Activated CD4-positive, alpha-beta T cell treated with anti-CD3 and anti-CD28 coated beads, Interleukin-2, amount 50 U/mL, for 1 hour (primary cell): ENCODE measurements at places on chromosomes 1 and 21.

DNA sequence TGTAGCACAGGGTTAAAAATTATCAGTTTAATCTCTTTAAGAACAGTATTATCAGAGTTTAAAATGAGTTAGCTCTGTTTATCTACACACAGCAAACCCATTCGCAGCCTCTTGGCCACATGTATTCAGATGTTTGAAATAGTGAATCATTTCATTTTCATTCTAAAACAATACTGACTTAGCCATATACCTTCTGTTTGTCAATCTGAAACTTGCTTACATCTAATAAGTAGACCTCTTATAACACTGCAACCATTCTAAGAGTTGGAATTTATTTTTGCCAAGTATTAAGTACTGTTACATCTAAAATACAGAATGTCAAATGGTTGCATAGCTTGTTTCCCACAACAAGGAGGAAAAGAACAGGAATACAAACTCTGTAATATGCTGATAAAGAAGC is 25.4 kb downstream of the ANGEL2 start:
- no peak for DNase-seq

DNA sequence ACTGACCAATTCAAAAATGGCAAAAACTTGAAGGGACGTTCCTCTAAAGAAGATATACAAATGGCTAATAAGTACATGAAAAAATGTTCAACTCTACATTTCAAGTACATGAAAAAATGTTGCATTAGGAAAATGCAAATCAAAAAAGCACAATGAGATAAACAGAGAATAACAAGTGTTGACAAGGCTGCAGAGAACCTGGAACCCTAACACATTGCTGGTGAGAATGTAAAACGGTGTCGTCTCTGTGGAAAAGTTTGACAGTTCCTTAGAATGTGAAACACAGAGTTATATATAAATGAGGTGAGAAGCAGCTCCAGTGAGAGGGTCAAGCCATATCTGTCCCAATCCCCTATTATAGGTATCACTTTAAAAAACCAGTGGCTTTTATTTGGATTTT is 44.6 kb upstream of the RBM34 start:
- DNase-seq = no peak

DNA sequence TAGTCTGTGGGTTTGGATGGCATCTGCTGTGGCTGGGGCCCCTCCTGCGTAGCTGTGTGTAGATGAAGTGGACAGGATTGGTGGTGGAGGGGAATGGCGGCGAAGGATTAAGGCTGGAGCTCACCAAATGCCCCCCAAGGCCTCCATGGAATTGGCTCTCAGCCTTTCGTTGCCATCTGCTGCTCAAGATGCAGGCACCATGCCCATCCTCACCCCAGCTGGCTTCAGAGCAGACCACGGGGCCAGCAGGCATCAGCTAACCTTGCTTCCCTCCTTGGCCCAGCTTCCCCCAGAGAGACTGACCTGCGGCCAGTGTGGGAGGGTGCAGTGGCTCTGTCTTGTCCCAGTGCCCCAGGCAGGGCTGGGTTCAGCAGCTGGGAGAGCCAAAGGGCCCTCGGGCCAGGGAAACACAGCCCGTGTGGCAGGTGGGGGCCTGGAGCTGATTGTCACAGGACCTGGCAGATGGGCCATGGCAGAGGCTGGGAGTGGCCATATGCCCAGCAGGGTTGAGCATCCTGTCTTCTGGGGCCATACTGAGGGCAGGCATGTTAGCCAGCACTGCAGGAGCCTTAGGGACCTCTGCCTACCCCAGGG is 66.8 kb upstream of the ACTL8 start:
- no peak for DNase-seq

- DNase-seq = peak; percentile 20
These were observed at the start of gene NEGR1 for GRCh38 chr1:72282271-72283021. Gene NEGR1 (minus strand): TSS chr1:72282539.

DNA sequence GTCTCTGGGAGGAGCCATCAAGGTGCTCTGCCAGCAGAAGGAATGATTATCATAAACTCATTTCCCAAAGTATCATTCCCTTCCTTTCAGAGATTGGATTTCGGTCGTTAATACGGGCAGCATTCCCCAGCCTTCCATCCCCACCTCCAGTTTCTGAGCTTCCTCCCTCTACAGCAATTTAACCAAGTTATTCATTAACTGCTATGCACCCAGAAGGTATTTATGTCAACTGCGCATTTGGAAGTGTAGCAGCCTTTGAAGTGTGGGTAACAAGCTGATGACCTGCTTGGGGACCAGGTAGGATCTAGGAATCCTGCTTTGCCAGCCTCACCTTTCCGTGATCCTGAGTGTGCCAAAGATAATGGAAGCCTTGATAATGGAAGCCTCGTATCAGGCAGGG is 172.4 kb upstream of the IGSF21 start:
- no peak for DNase-seq
